ENCODE measurements at places on chromosomes 7 and 10.

- peak; percentile 2 for DNase-seq
Measured at GRCh38 chr7:33286501-33286900, 157.1 kb downstream of the BBS9 start.

DNA sequence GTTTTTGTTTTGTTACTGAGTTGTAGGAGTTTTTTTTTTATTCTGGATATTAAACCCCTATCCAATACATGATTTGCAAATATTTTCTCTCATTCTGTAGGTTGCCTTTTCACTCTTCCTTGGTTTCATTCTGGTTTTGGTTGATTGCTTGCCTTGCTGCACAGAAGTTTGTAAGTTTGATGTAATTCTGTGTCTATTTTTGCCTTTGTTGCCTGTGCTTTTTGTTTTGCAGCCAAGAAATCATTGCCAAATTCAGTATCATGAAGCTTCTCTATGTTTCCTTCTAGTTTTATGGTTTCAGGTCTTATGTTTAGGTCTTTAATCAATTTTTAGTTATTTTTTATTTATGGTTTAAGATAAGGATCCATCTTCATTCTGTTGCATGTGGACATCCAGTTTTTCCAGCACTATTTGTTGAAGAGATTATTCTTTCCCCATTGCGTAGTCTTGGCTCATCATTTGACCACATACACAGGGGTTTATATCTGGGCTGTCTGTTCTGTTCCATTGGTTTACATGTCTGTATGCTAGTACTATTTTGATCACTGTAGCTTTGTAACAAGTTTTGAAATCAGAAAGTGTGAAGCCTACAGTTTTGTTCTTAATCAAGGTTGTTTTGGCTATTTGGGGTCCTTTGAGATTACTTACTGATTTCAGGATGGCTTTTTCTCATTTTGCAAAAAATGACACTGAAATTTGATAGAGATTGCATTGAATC lies 26.4 kb downstream of the BMPR1A start:
- no peak for DNase-seq

- DNase-seq = peak; percentile 52
Measured at GRCh38 chr10:43598446-43598845, 7.8 kb upstream of the ZNF485 start.

DNA sequence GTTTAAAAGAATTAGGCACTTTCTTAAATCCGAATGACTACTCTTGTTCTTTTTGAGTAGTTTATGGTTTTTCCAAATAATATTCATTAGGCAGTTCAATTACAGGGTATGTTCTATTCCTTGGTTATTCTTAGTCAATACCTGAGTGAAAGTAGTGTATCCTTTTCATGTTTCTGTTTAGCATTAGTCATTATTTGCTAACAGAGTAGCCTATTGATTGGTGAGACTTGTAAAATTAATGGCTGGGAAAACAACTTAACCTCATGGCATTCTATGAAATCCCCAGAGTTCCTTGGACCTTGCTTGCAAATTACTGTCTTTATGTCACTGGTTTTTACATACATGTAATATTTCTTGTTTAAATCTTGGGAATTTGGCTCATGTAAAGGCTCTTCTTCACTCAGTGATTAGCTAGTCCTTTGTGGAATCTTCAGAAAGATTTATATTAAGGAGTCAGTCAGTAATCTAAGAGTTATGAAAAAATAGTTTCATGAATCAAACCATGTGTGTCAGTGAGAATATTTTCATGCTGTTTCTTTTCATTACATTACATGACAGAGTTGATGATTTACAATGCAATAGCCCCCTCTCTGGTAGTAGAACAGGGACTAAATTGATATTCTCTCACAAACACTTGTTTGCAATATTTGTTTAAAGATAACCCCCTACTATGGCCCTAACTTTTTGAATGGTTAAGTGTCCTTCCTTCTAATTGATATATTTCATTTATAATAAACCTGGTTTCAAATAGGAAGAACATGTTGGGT lies 81.5 kb upstream of the LRRTM3 start:
- DNase-seq = peak; percentile 56

GRCh38 chr7:21352540-21353387 lies 75.1 kb upstream of the SP4 start:
- no peak for DNase-seq

GRCh38 chr10:62583876-62584615 lies 209.9 kb downstream of the ZNF365 start:
- peak; percentile 99 for DNase-seq

GRCh38 chr10:17756557-17757217 lies 4.7 kb downstream of the TMEM236 start:
- DNase-seq = no peak

GRCh38 chr10:53403688-53404087 lies 631.1 kb upstream of the MBL2 start:
- no peak for DNase-seq

GRCh38 chr7:14858866-14859265 lies 43.7 kb downstream of the DGKB start:
- DNase-seq = no peak

DNA sequence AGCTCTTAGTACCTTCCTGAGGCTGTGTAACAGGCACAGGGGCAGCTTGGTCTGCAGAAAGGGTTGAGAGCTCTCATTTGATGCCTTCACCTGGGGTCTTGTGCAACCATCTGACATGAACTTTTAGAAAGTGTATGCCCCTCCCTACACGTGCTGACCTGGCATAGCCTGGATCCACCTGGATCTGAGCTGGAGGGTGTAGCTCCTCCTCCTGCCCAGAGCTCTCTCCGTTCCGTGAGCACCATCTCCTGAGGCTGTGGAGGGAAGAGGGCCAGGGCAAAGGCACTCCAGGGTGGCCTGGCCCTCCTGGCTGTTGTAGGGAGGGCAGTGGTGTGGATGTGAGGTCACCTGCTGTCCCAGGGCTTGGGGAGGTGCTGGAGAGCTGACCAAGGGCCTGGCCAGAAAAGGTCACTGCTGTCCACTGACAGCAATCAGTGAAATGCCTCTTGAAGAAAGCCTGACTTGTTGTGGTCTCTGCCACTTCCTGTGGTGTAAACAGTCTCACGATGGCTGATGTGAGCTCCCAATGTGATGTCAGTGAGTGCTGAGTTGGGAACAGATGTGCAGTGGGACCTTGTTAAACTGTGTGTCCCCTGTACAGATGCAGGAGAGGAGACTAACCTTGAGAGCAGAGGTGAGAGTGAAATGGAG lies 23.0 kb downstream of the AMZ1 start:
- no peak for DNase-seq

- no peak for DNase-seq
Measured at GRCh38 chr7:131455546-131455945, 100.9 kb downstream of the PODXL start.

GRCh38 chr7:46478046-46478445 lies 557.0 kb upstream of the IGFBP3 start:
- DNase-seq = peak; percentile 58

DNA sequence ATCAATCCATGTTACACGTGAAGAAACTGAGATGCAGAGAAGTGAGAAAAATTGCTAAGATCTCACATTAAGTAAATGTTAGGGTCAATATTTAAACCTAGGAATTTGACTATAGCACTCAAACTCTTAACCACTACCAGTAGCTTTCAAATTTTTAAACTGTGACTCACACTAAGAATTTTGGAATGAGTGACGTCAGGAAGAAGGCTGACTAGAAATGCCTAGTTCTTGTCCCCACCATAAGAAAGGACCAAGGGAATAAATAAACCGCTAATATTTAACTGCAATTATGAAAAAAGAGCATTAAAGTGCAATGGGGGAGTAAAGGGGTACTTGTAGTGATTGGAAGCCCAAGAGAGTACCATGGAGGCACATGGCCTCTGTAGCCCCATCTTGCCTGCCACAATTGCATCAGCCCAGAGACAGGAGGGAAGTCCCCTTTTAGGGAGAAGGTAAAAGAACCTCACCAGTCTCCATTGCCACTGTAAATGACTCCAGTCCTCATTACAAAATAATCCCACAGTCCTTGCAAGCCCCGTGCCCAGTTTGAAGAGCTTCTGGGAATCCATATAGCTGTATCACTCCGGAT lies 3.5 kb upstream of the AKR1B1 start:
- DNase-seq = peak; percentile 90

GRCh38 chr10:111126077-111126476 lies 49.2 kb downstream of the ADRA2A start:
- DNase-seq = peak; percentile 69

DNA sequence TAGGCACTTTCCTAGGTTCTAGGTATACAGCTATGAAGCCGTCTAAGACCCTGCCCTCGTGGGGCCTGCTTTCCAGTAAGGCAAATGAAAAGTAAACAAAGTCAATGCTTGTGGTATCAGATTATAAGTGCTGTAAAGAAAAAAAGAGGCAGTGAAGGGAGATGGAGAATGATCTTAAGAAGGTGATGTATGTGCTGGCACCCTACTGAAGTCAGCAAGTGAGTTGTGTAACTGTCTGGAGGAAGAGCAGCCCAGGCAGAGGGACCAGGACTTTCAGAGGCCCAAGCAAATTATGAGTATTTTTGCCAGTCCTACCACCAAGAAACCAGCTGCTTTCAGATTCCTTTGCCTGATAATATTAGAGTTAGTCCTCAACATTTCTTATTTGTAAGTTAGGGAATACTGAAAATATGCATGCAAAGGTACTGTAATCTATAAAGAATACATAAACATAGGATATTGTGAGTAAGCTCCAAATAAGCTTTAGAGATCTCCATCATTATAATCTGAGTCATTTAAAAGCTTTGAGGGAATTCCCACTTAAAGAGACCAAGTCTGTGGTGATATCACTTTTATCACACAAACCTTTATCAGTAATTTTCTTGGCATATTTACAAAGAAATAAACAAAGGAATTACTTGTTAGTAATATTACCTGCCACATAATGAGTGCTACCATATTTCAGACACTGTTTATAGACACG lies 329.2 kb upstream of the LRGUK start:
- peak; percentile 10 for DNase-seq

DNA sequence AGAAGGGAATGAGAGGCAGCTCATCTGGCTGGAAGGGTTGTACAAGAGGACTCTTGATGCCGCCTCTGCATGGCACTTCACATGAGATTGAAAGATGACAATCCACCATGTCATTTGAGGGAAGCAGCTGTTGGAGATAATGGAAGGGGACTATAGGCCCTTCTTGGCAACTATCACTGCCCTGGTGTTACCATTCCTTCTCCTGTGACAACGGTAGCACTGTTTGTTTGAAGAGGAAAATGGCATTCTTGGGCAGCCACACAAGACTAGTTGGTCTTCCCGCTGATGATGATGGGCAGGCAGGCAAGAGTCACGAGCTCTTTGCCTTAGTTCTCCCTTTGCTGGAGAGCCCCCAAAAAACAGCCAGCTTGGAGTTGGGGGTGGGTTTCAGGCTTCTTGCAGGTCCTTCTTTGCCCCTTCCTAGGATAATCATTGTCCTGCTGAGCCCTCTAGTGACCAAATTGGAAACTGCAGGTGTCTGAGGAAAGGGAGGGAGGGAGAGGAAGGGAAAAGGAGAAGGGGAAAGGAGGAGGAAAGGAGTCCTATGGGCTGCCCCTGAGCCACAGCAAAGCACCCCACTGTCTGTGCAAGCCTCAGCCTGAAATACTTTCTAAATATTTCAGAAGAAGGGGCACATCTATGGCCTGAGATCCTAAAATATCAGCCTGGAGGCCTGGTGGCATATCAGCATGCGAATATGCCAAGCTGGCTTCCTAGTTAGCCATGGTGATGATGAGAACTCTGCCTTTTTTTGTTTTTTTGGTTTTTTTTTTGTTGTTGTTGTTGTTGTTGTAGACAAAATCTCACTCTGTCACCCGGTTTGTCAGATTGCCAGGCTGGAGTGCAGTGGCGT lies 165.6 kb upstream of the KMT2E start:
- DNase-seq = peak; percentile 51

GRCh38 chr7:78435355-78435754 lies 636.8 kb downstream of the PHTF2 start:
- DNase-seq = no peak

DNA sequence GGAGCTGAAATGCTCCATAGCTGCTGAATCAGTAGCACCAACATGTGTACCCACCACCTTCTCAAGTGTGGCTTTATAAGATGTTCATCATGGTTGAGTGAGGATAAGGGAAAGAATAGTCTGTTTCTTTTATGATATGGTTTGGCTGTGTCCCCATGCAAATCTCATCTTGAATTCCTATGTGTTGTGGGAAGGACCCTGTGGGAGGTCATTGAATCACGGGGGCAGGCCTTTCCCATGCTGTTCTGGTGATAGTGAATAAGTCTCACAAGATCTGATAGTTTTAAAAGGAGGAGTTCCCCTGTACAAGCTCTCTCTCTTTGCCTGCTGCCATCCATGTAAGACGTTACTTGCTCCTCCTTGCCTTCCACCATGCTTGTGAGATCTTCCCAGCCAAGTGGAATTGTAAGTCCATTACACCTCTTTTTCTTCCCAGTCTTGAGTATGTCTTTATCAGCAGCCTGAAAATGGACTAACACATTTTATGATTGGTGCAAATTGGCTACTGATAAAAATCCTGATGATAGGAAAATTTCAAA lies 799.9 kb downstream of the TNS3 start:
- peak; percentile 59 for DNase-seq

- no peak for DNase-seq
Measured at GRCh38 chr10:92420546-92421275, 129.7 kb downstream of the MARCHF5 start.

DNA sequence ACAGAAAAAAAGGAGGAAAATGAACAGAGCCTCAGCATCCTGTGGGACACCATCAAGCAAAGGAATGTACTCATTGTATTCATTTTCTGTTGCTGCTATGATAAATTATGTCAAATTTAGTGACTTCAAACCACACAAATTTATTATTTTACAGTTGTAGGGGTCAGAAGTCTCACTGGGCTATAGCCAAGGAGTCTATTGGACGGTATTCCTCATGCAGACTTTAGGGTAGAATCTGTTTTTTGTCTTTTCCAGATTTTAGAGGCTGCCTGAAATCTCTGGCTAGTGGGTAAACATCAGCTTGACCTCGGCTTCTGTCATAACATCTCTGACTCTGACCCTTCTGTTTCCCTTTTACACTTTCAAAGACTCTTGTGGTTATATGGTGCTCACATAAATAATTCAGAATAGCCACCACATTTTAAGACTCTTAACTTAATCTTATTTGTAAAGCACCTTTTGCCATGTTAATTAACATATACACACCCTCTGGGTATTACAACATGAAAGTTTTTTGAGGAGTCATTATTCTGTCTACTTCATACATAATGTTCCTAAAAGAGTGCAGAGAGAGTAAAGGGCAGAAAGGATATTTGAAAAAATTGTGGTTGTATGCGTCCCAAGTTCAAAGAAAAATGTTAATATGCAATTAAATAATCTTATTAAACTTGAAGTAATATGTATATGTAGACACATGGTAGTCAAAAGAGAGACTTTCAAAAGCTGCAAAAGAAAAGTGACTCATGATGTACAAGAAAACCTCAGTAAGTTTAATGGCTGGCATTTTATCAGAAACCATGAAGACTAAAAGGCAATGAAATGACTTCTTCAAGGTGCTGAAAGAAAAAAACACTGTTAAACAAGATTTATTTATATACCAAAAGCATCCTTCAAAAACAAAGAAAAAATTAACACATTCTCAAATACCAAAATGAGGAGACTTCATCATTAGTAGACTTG lies 70.8 kb upstream of the MEOX2 start:
- DNase-seq = peak; percentile 87

- DNase-seq = no peak
Measured at GRCh38 chr7:74099031-74099430, 15.4 kb downstream of the LIMK1 start.
